ENCODE measurements at places on chromosomes 7 and 10. TPM values are rescaled to one million over a fixed set of nuclear protein-coding genes. Genes with fewer than 3 reads are reported as not detected.

GRCh38 chr7:84230491-84230890 lies 35.9 kb upstream of the SEMA3A start:
- DNase-seq, result no peak

Gene ZNF487
- 5.2 TPM for total RNA-seq

Gene COL1A2
- 844 TPM for total RNA-seq

Gene FOXP2
- total RNA-seq, result 17.6 TPM

Gene TMEM176B
- total RNA-seq, result 85.5 TPM

DNA sequence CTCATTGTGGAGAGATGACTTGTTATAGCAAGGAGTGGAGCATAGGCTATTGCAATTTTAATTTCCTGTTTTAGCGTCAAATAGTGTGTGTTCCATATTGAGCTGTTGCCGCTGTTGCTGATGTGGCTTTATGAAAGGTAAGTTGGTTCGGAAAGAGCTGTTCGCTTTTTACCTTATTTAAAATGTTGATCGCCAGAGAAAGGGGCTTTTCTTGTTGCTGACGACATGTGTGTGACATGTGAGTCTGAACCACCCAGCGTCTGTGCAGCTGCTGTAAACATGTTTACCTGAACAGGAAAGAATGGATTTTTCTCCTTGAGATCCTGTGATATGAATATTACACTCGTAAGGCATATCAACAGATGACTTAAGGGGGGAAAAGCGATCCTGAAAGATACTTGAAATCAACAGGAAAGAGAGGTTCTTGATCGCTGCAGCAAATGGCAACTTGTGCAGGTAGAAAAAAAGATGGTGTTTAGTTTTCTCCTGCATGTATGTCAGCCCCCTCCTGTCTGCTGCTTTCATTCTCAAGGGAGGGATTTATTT lies 2.5 kb downstream of the ZEB1 start:
- no peak for DNase-seq

- DNase-seq, result no peak
Measured at GRCh38 chr7:128139406-128139805, 101.7 kb upstream of the LEP start.

- no peak for DNase-seq
Measured at GRCh38 chr10:114359953-114360345, 44.4 kb downstream of the AFAP1L2 start.

DNA sequence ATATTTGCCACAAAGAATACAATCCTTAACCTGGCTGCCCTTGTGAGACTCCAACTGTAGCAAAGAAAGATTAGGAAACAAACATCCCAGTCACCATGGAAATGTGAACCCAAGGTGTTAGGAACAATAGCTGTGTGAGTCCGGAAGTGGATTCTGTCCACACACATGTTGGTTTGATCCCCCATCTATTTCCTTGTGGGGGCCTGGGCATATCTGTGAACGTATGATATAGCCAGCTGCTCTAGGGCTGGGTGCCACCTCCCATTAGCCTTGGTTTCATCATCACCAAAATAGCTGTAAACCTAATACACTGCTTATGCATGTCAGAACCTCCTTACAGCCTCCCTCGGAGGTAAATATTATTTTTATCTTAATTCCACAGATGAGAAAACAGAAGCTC lies 26.4 kb downstream of the GRK5 start:
- no peak for DNase-seq

GRCh38 chr10:115996031-115996430 lies 277.0 kb downstream of the GFRA1 start:
- DNase-seq, result no peak

DNA sequence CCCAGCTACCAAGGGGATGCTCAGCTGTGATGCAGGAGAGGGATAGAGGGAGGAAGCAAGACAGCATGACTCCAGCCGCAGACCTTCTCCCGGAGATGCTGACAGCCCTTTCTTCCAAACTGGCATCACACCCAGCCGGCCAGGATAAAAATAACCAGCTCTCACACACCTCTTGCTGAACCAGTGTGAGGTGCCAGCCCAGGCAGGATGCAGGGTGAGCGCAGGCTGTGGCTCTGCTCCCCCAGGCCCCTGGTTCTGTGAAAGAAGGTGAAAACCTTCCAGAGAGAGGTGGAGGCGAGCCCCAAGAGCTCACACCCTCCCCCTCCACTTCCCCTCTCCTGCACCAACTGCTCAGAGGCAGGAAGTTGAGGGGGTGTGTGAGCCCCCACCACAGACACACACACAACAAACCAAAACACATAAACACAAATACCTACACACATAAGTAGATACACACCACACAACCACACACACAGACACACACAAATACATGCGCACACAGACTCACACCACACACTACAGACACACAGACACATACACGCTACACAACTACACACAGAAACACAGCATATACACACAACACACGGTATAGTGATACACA lies 4.0 kb downstream of the GPR15LG start:
- no peak for DNase-seq

Data from aorta (tissue), 5 donors.